ENCODE measurements at places on chromosomes 3 and 15.

GRCh38 chr3:46664188-46664970, 29.1 kb downstream of the ALS2CL start:
- DNase-seq: no peak

- DNase-seq: peak; percentile 5
Measured at GRCh38 chr3:89434621-89435380, 327.4 kb downstream of the EPHA3 start.

DNA sequence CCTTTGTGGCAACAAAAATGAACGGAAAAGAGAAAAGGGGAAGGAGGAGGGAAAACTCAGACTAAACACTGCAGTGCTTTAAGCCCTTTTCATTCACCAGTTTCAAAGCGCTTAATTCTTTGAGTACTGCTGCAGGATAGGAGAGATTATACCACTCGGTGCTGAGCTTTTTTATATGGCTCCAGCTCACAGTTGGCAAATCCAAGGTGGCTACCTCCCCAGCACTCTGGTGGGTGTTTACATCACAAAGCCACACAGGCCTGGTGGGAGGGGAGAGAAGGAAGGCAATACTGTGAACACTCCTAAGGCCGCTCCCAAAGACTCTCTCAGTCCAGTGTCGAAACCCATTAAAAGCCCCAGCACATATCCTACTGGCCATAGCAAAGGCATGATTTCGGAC, 191.4 kb downstream of the STT3B start:
- no peak for DNase-seq

DNA sequence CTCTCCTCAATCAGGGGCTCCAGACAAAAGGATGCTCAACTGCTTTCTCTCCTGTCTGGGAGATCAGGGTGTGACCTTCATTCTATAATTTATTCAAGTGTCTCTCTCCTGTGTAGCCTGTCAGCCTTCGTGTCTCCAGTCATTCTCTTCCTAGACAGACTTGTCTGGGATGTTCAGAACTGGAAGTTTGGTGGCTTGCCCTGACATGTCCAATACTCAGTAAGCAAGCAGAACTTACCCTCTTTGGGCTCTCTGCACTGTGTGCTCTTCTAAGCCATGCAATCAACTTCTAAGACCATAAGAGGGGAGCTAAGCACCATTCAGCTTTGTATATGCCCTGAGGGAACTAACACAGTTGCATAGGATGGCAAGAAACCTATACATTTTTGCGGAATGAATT, 14.1 kb downstream of the ACKR2 start:
- DNase-seq: no peak

- peak; percentile 75 for DNase-seq
Measured at GRCh38 chr3:157160658-157161424, 894 bp upstream of the CCNL1 start.

GRCh38 chr15:90322538-90322937, 29.5 kb upstream of the ZNF774 start:
- DNase-seq: no peak

DNA sequence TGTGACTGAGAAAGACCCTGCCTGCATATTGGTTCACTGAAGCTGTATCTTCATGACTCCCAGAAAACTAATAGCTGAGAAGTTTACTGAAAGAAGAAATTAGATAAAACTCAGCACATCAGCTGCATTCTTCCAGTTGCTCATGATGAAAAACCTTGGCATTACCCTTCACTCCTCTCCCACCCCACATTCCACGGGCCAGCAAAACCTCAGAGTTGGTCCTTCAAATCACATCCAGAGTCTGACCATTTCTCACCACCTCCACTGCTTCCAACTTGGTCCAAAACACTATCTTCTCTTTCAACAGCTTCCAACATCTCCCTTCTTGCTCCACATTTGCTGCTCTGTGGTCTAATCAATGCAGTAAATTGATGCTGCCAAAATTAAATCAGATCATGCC, 97.1 kb downstream of the CD47 start:
- no peak for DNase-seq

- DNase-seq: no peak
Measured at GRCh38 chr15:95816591-95816990, 513.9 kb upstream of the NR2F2 start.

GRCh38 chr3:9397906-9398699, 688 bp downstream of the SETD5 start:
- DNase-seq: peak; percentile 41

DNA sequence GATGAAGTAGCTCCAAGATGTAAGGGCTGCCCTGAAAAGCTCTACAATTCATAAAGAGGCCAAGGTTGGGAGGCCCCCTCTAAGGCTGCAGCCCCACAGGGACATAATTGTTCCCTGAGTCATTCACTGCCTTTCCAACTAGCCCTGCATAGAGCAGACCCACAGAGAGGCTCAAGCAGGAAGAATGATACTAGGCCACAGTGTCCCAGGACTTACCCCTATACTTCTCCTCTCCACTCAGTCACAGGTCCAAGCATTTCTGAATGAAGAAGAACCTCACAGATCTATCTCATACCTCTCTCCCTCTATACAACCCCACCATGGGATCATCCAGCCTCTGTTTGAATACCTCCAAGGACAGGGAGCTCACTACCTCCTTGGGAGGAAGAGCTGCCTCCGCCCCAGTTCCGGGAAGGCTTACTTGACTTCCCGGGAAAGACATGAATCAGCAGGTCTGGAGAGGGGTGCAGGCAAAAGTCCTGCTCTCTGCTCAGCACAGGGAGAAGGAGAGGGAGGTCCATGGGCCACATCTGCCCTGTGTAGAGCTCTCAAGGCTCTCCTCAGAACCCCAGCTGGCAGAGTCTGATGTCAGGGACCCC, 6.9 kb upstream of the SKIC8 start:
- peak; percentile 72 for DNase-seq

DNA sequence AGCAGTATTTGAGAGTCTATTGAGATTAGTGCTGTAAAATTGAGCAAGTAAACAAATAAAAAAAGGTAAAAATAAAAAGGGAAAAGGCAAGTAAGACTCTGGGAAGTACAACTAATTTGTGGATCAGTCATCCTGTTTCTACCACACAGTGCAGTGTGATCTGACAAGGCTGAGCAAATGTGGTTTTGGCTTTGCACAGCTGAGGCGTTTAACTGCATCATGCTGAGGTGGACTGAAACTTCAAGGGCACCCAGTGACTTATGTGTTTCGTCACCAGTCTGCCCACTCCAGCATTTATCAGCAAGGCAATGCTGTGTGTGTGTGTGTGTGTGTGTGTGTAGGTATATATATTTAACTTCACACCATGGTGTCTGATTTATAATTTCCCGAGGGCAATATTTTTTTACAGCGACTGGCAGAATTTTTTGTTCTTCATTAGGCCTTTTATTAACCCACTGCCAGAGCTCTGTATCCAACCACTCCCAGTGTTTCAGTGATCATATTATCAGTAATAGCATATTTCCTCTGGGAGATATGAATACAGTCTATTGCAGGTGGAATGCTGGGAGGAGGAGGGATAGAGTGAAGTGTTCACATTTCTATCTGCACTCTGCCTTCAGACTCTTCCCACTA, 131.5 kb upstream of the SATB1 start:
- no peak for DNase-seq

DNA sequence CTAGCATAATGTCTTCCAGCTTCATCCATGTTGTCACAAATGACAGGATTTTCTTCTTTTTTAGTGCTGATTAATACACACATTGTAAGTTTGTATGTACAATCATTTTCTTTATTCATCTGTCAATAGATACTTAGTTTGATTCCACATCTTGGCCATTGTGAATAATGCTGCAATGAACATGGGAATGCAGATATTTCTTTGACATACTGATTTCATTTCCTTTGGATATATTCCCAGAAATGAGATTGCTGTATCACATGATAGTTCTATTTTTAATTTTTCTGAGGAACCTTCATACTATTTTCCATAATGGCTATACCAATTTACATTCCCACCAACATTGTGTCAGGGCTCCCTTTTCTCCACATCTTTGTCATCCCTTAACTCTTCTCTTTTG, 117.9 kb downstream of the MEIS2 start:
- DNase-seq: no peak

DNA sequence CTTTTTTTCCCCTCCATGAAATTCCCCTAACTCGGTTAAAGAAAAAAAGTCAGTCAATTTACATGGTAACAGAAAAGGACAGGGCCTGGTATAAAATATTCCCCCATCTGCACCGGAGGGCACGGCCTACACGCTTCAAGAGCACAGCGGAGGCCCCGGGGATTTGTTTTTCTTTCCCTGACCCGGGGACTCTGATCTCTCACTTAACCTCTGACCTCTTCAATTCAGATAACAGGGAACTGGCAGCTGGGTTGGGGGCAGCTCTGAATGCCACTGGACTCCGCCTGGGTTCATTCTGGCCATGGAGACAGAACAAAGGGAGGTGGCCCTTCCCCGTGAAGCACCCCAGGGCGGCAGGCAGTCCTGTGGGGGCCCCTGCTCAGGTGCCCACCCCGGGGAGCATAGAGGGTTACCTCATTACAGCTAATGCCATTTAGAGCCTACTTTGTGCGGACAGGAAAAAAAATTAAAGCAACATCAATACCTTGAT, 257.5 kb downstream of the SHQ1 start:
- DNase-seq: no peak

- no peak for DNase-seq
Measured at GRCh38 chr15:56879502-56879901, 38.9 kb upstream of the TCF12 start.

- no peak for DNase-seq
Measured at GRCh38 chr15:95269242-95270183, 1038.2 kb downstream of the MCTP2 start.

All from cerebellar cortex (tissue), 1 donor.